ENCODE measurements at places on chromosomes 12 and 14. TPM values are rescaled to one million over a fixed set of nuclear protein-coding genes. Genes with fewer than 3 reads are reported as not detected.

The RNASE1 gene
- total RNA-seq = not detected

DNA sequence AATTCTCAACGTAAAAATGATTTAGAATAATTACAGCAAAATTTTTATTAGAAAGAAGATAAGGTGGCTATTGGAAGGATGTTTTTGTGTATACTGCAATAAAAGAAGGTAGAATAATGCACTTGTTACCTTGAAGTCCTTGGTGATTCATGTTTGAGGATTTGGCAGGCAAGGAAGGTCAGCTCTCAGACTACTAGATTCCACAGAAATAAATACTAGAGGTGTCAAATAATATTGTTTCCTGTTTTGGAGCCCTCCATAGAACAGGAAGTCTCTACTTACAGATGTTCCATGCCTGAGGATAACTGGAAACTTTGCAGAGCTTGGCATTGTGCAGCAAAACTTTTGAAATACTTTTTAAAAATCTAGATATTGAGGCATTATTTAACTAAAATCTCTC, 284.3 kb upstream of the SYT1 start:
- DNase-seq = no peak

The FRS2 gene
- 12.8 TPM for total RNA-seq

GRCh38 chr14:42994051-42994736, 1387.5 kb downstream of the LRFN5 start:
- no peak for DNase-seq

DNA sequence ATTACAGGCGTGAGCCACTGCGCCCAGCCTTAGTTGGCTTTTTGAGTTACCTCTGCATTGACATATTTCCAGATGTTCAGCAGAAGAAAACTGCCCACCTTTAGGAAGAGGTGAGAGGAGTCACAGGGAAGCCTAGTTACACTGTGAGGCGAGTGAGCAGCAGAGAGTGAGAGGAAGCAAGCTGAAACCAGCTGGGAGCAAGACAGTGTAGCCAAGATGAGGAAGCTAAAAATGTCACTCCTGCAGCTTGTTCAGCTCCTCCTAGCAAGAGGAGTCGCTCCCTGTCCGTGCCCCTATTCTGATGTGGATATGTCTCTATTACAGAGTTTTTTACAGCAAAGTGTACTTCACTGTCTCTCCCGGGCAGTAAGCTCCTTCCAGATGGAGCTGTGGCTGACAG, 127.6 kb downstream of the GXYLT1 start:
- no peak for DNase-seq

DNA sequence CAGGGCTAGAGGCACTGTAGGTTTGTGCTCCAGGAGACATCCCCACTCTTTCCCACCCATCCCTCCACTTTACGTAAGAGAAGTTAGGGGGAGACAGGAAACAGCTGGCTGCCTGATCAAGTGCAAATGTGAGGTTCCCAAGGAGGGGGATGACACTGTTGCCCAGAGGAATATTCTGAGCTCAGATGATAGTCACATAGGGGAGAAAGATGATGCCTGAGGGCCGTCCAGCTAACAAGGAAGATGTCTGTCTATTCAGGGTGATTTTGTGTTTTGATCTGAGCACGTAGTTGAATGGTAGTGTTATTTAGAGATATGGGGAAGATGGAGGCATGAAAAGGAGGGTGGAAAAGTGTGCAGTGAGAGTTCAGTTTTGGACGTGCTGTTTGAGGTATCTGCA, 13.9 kb upstream of the GPRC5D start:
- DNase-seq = no peak

The LGMN gene
- total RNA-seq = 5.9 TPM

DNA sequence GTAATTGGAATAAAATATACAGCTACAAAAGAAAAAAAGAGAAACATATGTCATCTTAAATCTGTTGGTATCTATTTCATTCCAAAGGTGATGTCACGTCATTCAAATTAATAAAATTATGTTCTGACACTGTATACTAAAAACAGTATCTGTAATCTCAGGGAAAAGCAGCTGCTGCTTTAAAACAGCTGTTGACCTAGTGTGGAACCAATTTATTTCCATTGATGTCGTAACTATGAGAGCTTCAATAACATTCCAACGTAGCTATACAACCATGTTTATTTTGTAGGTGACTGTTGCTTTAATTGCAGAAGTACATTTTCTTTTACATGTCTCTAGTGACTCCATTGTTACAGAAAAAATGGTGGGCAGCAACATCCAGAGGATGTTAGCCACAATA, 571.7 kb downstream of the RPS29 start:
- DNase-seq = no peak

DNA sequence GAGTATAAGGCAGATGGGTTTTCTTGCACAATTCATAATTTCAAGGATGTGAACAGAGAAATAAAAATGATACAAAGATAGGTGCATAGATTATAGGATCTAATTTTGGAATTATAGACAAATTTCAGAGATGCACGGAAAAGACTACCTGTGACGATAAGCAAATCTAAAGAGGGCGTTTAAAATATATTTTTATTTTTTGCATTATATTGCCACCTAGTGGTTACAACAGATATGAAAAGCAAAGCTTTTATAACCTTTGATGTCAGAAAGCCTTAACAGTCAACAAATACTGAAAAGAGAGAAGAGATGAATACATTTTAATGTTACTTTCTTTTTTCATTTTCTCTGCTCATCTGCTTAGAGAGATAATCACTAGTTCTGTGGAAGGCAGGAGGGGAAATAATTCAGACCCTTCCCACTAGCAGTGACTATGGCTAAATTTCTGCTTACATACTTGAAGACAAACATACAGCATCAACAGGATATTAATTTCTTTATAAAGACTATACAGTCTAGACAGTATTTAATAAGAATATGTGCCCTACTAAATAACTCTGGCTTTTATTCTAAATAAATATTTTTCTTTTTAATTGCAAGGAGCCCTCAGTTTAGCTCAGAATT, 46.3 kb downstream of the NTS start:
- DNase-seq = no peak

GRCh38 chr14:32381869-32382268, 52.8 kb downstream of the AKAP6 start:
- DNase-seq = no peak

GRCh38 chr12:71636704-71637115, 26.9 kb downstream of the ZFC3H1 start:
- DNase-seq = no peak

The SLC6A13 gene
- not detected for total RNA-seq

DNA sequence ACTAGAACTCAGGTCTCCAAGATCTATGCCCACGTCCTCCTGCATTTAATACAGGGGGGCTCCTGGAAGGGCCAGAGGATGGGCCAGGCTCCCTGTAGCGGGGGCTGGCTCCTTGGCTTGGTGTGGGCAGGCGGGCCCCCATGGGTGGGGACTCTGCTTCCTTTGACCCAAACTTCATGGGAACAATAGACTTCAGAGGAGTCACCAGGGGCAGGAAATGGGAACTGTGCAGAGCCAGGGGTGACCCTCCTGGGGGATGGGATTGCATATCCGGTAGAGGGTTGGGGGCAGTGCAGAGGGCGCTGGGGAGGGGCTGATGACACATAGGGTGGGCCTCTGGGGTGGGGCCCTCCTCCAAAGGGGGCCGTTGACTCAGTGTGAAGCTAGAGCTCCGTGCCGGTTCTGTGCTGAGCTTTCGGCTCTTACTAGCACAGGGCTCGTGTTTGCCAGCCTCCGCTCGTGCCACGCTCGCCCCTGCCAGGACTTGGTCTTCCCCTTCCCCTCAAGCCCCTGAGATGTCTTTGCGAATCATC, 4.6 kb downstream of the TEAD4 start:
- no peak for DNase-seq

GRCh38 chr14:45970621-45971020, 681.0 kb downstream of the RPL10L start:
- DNase-seq = no peak

The C12orf56 gene
- 0.40 TPM for total RNA-seq

GRCh38 chr14:68584786-68585185, 208.1 kb downstream of the ZFP36L1 start:
- DNase-seq = no peak

DNA sequence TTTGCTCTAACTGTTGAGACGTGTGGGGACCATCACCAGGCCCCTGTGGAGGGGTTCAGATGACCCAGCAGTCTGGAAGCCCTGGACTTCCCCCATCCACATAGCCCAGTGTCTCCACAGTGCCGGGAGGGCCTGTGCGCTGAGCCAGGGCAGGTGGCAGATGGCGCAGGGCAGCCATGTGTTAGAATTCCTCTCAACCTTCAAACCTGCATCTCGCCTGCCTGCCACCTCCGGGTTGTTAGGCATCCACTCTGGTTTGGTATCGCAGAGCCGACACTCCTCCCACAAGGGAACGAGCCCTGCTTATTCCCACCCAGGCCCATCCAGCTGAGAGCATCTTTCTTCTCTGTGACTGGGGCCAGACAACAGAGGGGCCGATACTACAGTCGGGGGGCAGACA, 84.5 kb downstream of the ADGRD1 start:
- no peak for DNase-seq

DNA sequence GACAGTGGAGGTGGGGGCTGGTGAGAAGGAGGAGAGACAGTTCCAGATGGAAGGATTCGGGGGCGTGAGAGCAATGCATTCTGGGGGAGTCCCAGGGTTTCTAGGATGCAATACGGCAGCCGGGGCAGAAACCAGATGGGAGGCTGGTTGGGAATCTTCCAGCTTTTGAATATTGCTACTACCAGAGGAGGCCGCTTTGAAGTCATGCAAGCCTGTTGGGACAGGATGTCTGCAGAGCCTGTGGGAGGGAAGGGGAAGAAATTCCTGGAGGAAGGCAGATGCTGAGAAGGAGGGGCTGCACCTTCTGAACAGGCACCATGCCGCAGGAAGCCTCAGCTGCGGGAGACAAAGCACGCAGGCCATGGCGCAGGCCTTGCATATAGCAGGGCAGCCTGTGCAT, 105.4 kb downstream of the APAF1 start:
- DNase-seq = no peak

The CD27 gene
- total RNA-seq = 39.9 TPM

GRCh38 chr14:56044196-56044595, 74.0 kb upstream of the PELI2 start:
- DNase-seq = no peak

GRCh38 chr14:90556666-90557450, 160.0 kb downstream of the CALM1 start:
- no peak for DNase-seq

DNA sequence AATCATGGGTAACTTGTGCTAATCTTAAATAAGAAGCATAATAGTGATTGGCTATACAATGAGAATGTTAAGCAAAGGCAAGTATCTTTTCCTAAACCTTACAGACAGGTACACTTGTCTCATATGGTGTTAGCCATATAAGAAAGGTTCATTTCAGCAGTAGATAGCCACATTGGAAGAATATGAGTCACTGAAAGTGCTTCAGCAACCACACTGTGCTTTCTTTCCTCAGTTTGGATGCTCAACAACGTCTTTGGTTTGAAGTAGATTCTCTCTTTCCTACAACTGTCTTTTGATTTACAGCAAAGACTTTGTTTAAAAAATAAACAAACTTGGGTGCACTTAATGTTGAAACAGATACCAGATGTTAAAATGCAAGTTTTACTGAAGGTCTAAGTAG, 8.9 kb downstream of the DDHD1 start:
- DNase-seq = no peak

GRCh38 chr12:114955414-114956014, 271.5 kb upstream of the TBX3 start:
- no peak for DNase-seq

DNA sequence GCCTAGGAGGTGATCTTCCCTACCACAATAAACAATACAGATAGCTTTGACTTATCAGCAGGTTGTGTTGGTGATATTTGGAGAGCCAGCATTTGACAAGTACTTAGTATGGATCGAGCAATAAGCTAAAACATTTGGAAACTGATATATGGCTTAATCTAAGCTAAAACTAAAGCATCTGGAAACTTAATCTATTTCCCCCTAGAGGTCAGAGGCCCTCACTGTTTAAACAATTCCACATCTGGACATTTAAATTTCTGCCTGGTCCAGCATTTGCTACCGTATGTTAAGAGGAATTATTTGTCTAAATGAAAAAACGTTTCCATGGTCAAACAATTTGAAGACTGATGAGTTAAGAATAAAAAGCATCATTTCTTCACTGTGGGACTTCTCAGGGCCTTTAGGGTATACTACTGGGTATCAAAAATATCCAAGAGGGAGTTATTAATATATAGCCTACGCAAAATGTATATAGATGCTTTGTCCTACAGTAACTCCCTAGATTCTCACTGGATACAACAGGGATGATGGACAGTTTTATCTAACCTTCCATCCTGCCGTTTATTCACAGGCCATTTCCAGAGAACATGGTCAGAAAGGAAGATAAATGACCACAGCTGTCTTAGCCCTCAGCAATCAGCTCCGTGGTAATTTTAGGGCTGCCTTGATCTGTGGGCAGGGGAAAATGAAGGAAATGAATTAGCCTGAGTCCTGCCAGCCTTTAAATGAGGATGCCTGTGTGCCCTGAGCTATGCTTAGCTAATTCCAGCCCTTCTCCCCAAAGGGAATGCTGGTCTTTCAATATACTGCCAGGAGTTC, 135.4 kb upstream of the NUDT4 start:
- no peak for DNase-seq

- DNase-seq = no peak
Observed at GRCh38 chr14:104187931-104188726, 49.7 kb downstream of the KIF26A start.

DNA sequence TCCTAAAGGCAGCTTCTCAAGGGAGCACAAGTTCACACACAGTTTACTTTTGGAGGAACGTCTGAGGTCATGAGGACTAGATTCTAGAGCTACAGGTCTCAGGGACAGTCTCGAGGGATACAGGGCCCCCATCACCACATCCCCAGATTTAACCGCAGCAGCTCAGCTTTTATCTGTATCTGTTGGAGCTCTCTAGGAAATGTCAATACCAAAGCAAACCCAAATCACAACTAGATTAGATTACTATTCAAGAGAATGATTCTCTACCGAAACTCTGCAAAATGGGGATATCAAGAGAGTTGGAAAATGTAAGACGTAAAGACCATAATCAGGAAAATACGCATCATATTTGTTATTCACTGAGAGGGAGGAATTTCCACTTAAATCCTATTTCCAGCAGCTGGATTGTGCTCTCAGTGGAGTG, 4.0 kb upstream of the MYRFL start:
- no peak for DNase-seq

The KIF21A gene
- 19.7 TPM for total RNA-seq

- DNase-seq = no peak
Observed at GRCh38 chr14:50260072-50260471, 28.7 kb upstream of the SOS2 start.

The TAS2R50 gene
- 0.25 TPM for total RNA-seq

DNA sequence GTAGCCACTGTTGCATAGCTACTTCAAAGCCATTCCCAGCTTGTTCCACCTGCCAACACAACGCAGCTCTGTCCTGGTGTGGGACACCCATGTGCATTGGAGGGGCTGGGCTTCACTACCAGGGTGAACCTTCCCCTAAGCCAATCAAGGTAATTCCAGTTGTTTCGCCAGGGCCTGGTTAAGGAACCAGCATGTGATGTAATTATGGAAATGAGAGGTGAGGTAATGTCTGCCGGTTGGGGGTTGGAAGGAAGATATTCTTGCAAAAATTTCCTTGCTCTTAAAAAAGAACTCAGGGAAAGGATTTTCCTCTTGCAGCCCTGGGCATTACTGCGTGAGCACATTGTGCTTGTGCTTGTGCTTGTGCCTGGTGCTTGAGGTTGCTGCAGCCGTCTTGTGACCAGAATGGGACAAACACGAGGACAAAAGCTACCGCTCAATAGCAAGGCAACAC, 14.9 kb downstream of the TUBA1C start:
- DNase-seq = no peak
